ENCODE measurements at places on chromosomes 7 and 10. TPM values are rescaled to one million over a fixed set of nuclear protein-coding genes. Genes with fewer than 3 reads are reported as not detected.

Gene HABP2
- not detected for total RNA-seq

Gene AEBP1
- total RNA-seq, result 9.1 TPM

- DNase-seq, result no peak
Measured at GRCh38 chr7:38169847-38170246, 8.2 kb upstream of the STARD3NL start.

- DNase-seq, result no peak
Measured at GRCh38 chr7:51306761-51307160, 9.8 kb downstream of the COBL start.

Gene SLC16A9
- 0.26 TPM for total RNA-seq

DNA sequence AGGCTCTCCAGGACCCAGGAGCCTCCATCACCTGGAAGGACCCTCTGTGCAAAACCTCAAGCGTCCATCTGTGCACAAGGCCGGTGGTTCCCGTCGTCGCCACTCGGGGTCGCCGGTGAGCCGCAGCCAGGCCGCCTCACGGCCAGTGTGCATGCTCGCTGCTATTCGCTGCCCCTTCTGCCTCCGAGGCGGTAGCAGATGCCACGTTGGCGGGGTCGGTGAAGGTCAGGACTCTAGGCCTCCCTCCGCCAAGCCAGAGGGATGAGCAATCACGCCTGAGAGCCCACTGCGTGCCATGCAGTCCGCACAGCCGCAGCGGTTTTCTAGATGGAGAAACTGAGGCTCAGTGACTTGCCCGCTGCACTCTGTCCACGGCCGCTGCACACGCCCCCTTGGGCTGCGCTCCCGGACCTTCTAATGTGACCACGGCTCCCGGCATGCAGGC lies 5.7 kb downstream of the UPK3B start:
- DNase-seq, result peak; percentile 40

All from dermis microvascular lymphatic vessel endothelial cell (primary cell).